ENCODE measurements at places on chromosomes 2 and 18. TPM values are rescaled to one million over a fixed set of nuclear protein-coding genes. Genes with fewer than 3 reads are reported as not detected.
A peak's percentile ranks its signal among the peaks of the same experiment; 100 is the strongest.

- no peak overlapping the region for H3K27ac ChIP-seq
- H3K36me3 ChIP-seq, result no peaks in the 10 kb centered on the region
- H3K4me3 ChIP-seq, result no peak overlapping the region
- DNase-seq, result no peak
- H3K4me1 ChIP-seq, result peaks cover 19% of the 10 kb centered on the region
These were observed 201.1 kb downstream of the SH3RF3 start for GRCh38 chr2:109330056-109330455.

- no peaks in the 10 kb centered on the region for H3K4me1 ChIP-seq
- no peak overlapping the region for H3K27ac ChIP-seq
- H3K36me3 ChIP-seq, result no peaks in the 10 kb centered on the region
These were observed 529.1 kb upstream of the CDH7 start for GRCh38 chr18:65221736-65222135.

Gene POMC
- 8.5 TPM for total RNA-seq

- H3K27me3 ChIP-seq, result no peaks in the 10 kb centered on the region
- H3K4me3 ChIP-seq, result no peak overlapping the region
- no peak for DNase-seq
- no peaks in the 10 kb centered on the region for H3K4me1 ChIP-seq
These were observed 99.1 kb downstream of the LRRTM1 start for GRCh38 chr2:80205498-80205897.

- no peak overlapping the region for H3K4me3 ChIP-seq
- no peaks in the 10 kb centered on the region for H3K27me3 ChIP-seq
- no peak for DNase-seq
- no peaks in the 10 kb centered on the region for H3K36me3 ChIP-seq
- H3K27ac ChIP-seq, result no peak overlapping the region
- no peaks in the 10 kb centered on the region for H3K4me1 ChIP-seq
These were observed 77.7 kb downstream of the GDF7 start for GRCh38 chr2:20744366-20745335.

DNA sequence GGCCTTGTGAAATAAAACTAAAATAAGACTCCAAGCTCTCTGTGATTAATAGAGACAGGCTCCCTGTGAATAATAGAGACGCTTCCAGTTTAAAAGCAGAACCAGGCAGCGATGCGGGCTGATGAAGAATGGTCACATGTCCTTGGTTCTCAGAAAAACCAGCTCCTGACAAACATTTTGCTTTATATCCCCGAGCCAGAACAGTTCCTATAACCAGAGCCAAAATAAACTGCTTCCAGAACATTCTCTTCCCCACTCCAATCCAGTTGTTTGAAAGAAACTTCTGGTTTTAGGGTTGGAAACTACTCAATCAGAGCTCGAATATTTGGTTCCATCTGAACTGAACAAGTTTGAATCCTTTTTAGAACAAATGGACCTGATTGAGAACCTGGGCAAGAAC lies 213.7 kb downstream of the TSN start:
- H3K4me1 ChIP-seq, result no peaks in the 10 kb centered on the region
- H3K36me3 ChIP-seq, result no peaks in the 10 kb centered on the region
- peak overlapping the region; percentile 39 for H3K27ac ChIP-seq

GRCh38 chr2:219228041-219228910 lies 1.2 kb downstream of the ATG9A start:
- no peak for DNase-seq
- no peaks in the 10 kb centered on the region for H3K36me3 ChIP-seq
- no peaks in the 10 kb centered on the region for H3K27me3 ChIP-seq
- peak overlapping the region; percentile 98 for H3K27ac ChIP-seq
- no peaks in the 10 kb centered on the region for H3K4me1 ChIP-seq

Gene FAM237A
- not detected for total RNA-seq

- peak; percentile 66 for DNase-seq
- no peaks in the 10 kb centered on the region for H3K36me3 ChIP-seq
- H3K27ac ChIP-seq, result peak overlapping the region; percentile 98
- H3K27me3 ChIP-seq, result no peaks in the 10 kb centered on the region
- H3K4me3 ChIP-seq, result no peak overlapping the region
These were observed 25.9 kb downstream of the RAMP1 start for GRCh38 chr2:237885111-237885930.

DNA sequence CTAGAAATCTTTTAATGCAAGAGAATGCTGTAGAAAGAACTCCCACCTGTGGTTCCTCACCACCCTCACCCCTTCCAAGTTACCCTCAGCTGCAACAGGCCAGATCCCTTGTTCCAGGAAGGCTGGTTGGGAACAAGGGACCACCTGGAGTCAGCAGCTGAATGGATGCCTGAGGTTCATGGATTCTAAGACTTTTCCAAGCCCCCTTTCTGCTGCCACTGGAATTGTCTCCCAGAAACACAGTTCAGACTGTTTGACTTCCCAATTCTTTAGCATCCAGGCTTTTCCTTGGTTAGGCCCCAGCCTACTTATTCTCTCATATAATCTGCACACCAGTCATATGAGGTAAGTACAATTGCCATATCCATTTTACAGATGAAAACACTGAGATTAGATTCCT lies 8.0 kb upstream of the ADCY3 start:
- no peaks in the 10 kb centered on the region for H3K27me3 ChIP-seq
- H3K4me1 ChIP-seq, result peaks cover 4% of the 10 kb centered on the region
- no peak for DNase-seq

Gene MOB1A
- total RNA-seq, result 114 TPM

DNA sequence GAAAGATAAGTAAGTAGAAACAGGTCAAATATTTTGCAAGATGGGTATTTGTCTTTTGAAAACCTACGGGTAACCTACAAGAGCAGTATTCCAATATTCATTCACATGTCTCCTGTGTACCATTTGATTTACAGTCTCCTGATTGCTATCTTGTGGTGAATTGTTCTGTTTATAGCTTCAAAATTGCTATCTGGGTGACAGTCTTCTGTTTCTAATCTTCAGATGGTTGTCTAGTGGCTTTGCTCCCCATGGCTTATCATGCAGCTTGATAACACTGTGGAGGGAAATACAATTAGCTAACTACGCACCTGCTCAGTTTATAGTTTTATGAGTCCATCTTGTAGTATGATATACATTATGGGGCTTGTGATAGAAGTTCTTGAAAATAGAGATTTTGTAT lies 816.8 kb downstream of the CPS1 start:
- H3K27ac ChIP-seq, result no peak overlapping the region
- DNase-seq, result no peak
- H3K27me3 ChIP-seq, result no peaks in the 10 kb centered on the region
- H3K4me3 ChIP-seq, result no peak overlapping the region

DNA sequence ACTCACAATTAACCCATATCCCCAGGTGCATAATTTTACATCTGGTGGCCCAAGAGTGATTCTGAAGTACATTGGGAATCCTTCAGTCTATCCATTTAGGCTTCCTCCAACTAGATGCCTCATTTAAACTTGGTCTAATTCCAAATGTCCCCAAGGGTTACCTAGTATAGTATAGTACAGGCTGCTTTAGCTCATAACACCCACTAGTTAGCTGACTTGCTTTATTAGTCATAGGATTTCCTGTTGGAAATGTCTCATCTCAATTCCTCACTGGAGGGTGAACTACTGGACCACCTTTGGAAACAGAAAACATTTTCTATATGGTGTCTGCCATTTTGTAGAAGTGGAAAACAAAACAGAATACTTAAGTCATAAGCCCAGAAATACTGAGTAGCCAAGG lies 202.5 kb upstream of the SESTD1 start:
- no peaks in the 10 kb centered on the region for H3K36me3 ChIP-seq
- H3K4me3 ChIP-seq, result no peak overlapping the region
- H3K27ac ChIP-seq, result no peak overlapping the region
- DNase-seq, result no peak
- no peaks in the 10 kb centered on the region for H3K27me3 ChIP-seq
- H3K4me1 ChIP-seq, result no peaks in the 10 kb centered on the region

DNA sequence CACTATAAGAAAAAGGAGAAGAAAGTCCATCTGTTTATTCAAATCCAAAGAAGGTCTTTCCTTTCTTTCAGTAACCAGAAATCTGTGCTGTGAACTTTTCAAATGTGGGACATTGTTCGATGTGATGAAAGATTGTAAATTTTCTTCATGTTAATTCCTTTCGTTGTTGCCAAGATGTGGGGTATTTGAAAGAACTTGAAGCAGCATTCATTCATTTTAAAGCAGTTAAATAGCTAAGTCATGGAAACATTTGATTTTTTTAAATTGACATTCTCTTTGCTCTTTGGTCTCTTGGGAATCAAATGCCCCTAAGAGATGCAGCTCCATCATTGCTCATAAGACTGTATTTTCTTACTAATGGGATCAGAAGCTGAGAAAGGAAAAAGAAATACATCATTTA lies 93.7 kb upstream of the EHBP1 start:
- H3K4me3 ChIP-seq, result no peak overlapping the region
- no peak overlapping the region for H3K27ac ChIP-seq
- DNase-seq, result no peak
- no peaks in the 10 kb centered on the region for H3K36me3 ChIP-seq
- H3K27me3 ChIP-seq, result no peaks in the 10 kb centered on the region
- no peaks in the 10 kb centered on the region for H3K4me1 ChIP-seq

Gene DSG1
- 0.14 TPM for total RNA-seq

Gene TNFRSF11A
- total RNA-seq, result 5.3 TPM

DNA sequence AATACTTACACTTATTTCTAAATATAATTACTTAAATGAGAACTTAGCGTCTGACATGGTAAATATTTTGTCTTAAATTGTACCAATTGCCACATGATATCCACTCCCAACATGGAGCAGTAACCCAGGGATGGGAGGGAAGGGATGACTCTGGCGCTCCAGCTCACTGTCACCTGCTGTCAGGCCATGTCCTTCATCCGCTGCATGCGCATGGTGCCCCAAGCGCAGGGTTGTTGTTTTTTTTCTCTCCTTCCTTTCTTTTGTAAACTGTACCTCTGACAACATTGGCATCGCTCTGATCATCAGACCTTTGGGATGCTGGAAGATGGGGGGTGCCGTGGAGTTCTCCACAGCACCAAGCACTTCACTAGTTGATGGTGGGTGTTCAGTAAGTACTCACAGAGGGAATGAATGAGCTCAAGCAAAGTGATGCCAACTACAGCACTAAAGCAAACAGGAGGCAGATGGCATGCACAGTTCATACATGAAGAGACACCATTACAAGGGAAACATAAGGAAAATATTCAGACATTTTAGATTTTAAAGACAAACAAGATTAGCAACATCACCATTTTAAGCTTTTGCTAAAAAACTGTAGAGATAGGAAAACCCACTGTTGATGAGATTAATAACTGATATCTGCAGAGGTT lies 247.8 kb downstream of the GBX2 start:
- H3K4me1 ChIP-seq, result no peaks in the 10 kb centered on the region
- no peak overlapping the region for H3K27ac ChIP-seq
- H3K27me3 ChIP-seq, result no peaks in the 10 kb centered on the region

DNA sequence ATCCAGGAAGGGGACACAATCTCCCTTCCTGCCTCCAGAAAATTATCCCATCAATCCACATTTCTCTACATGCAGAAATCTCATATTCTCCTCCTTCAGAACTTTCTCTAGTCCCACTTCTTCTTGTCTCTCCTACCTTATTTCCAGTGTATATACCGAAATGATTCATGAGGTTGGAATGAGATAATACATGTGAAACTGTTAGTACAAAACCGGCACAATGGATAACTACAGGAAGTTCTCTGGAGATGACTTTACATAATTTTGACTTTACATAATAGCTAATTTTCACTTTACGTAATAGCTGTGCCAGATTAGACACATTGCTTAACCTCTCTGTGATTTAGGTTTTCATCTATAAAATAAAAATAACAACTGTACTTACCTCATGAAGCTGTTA lies 801.3 kb downstream of the ERBB4 start:
- H3K4me1 ChIP-seq, result no peaks in the 10 kb centered on the region
- peaks cover 4% of the 10 kb centered on the region for H3K27me3 ChIP-seq
- no peak overlapping the region for H3K4me3 ChIP-seq

DNA sequence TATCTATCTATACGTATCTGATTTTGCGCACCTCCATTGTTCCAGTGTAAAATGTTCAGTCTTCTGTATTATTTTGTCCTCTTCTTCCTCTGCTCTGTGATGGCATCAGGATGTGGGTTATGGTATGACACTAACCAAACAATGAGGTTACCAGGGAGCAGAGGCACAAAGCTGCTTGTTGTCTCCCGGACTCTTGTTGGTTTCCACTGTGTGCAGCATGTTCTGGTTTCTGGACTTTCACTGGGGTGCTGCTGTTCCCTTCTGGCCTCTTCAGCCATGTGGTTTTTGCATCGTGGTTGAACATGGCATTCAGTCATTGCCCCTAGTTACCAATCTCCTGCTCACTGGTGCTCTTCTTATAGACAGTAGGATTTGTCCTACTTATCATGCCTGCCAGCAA lies 665.9 kb downstream of the CBLN2 start:
- H3K27ac ChIP-seq, result no peak overlapping the region
- no peak for DNase-seq
- H3K36me3 ChIP-seq, result no peaks in the 10 kb centered on the region
- no peak overlapping the region for H3K4me3 ChIP-seq

Gene ARHGEF33
- 0.88 TPM for total RNA-seq

Gene KATNAL2
- total RNA-seq, result 14.3 TPM

DNA sequence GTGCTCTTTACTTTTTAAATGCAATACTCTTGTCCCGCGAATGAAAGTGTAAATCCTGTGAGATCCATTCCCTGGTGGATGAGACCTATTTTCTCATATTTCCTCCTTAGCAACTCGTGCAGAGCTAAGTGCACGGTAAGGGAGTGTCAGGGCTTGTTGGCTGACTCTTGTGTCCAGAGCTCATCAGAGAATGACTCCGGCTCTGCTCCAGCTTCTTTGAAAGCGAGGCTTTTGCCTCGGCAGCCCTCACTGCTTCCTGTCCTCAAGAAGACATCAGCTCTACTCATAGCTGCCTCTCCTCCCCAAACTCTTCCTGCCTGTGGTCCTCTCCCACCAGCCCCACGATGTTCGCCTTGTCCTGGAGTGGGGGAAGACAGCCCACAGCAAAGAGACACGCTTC lies 70.7 kb downstream of the LIPG start:
- no peak overlapping the region for H3K4me3 ChIP-seq
- no peaks in the 10 kb centered on the region for H3K4me1 ChIP-seq
- no peaks in the 10 kb centered on the region for H3K27me3 ChIP-seq
- H3K27ac ChIP-seq, result no peak overlapping the region

DNA sequence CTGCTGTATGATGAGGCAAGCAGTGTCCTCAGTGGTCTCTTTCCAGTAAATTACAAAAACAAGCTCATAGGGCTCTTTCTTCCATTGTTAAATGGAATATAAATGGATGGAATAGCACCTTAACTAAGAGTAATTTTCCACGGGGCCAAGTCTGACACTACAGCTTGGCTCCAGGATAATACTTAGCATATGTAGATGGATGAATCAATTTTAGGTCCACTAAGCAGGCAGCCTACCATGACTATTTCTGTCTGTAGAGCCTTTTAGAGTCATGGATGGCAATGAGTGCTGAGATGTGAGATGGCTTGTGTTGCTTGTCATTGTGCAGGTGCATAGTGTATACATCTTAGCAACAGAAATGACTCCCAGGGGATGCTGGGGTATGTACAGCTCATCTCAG lies 125.9 kb downstream of the PKP4 start:
- H3K27me3 ChIP-seq, result no peaks in the 10 kb centered on the region
- no peak overlapping the region for H3K4me3 ChIP-seq
- no peaks in the 10 kb centered on the region for H3K4me1 ChIP-seq

Gene PRSS56
- total RNA-seq, result not detected

DNA sequence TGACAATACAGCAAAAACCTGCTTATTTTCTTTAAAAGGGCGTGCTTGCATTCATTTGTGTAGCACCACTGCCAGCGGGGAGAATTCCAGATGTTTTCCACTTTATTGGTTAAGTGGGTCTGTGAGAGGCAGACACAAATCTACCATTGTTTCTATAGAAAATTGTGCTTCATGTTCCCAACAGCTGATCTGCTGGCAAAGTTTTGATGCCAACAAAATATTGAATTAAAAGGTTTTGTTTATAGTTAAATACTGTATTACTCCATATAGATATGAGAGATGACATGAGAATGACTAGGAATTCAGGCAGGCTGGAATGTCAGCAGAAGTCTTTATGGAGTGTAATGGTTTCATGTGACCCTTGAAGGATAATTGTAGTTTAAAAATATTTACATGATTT lies 182.7 kb downstream of the MC4R start:
- no peak overlapping the region for H3K4me3 ChIP-seq
- H3K4me1 ChIP-seq, result no peaks in the 10 kb centered on the region
- H3K27me3 ChIP-seq, result no peaks in the 10 kb centered on the region
- no peak overlapping the region for H3K27ac ChIP-seq
